ENCODE measurements at places on chromosomes 6 and 20.

- DNase-seq, result no peak
These were observed 23.1 kb upstream of the VIP start for GRCh38 chr6:152727507-152727906.

DNA sequence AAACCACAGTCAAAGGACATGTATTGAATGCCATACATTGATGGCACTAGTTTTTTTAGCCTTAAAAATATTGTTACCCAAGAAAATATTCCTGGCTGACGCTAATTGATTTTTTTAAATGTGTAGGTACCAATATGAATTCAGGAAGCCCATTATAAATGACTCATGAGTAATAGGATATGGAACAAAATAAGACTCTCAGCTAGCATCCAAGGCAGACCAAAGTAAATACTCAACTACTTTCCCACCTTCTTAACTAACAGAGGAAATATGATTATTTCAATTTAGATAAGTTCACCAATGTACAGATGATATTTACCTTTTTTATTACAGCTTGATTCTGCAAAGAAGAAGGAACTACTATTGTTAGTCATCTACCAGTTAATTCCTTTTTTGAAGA lies 43.2 kb upstream of the TXNDC5 start:
- no peak for DNase-seq

- DNase-seq, result no peak
These were observed 164.9 kb upstream of the RREB1 start for GRCh38 chr6:6942831-6943230.

GRCh38 chr6:169993861-169994481 lies 242.5 kb downstream of the ERMARD start:
- no peak for DNase-seq

- no peak for DNase-seq
These were observed 248.7 kb upstream of the ASCC3 start for GRCh38 chr6:101129851-101130250.

- DNase-seq, result no peak
These were observed 257.7 kb upstream of the CDYL start for GRCh38 chr6:4518506-4518905.

DNA sequence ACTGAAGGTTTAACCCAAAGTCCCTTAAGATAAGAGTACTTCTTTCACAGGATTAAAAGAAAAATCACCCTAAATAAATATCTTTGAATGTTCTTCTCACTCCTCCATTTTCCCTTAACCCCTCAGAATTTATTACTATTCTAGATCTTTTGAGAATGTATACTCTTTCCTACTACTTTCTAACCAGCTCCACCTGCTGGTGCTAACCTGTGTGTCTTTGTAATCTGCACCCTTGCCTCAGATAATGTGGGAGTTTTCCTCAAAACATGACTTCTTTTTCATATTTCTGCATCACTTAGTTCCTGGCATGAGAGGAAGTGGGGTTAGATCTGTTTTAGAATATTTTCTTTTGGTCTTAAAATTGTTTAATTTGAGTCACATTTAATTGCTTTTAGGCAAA lies 394.2 kb downstream of the BMP2 start:
- peak; percentile 1 for DNase-seq

Measured in cerebellar cortex (tissue), 1 donor.